GM13976 (cell line): ENCODE measurements at places on chromosomes 6 and 20.

DNA sequence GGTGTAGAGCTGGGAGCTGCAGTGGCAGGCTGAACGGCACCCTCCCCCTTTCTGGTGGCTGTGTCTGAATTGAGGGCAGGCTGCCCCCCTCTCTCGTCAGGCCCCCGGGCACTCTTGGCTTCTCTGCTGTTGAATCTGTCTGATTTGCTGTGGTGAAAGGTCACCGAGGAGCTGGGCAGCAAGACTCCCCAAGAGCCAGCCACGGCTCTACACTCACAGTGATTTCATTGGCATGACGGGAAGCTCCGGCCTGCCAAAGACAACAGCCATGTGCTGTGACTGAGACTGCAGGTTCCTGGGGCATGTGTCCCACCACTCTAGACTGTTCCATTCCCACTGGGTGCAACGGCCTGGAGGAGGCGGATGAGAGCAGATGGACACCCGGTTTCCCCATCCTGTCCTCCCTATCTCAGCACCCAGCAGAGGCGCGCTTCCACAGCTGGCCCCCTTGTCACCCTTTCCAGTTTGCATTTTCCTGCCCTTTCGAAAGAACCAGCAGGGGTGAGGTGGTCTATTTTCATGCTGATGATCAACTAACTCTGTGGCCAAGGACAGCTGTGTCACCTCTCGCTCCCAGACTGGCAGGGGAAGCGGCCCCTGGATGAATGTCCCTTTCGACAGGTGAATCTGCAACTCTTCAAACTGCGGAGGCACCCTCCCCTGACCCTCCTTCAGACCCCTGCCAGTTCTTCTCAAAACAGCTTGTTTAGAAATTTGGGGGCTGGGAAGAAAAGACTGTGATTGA, 2.2 kb downstream of the APCDD1L start:
- DNase-seq: no peak

DNA sequence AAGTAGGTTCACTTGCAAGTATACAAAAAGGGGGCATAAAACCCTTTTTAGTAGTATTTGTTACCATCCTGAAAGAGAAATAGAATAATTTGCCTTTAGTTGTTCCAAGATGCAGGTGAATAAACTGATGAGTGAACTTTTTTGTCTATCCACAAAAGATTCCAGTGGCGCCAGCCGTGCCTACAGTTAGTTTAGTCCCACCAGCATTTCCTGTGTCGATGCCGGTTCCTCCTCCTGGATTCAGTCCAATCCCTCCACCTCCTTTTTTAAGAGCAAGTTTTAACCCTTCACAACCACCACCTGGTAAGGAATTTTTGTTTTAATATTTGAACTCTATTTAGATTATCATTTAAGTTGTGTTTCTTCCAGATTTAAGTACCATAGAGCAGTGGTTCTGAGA, 90.9 kb downstream of the SCAF8 start:
- no peak for DNase-seq

- DNase-seq: no peak
These were observed 268.4 kb upstream of the SYNCRIP start for GRCh38 chr6:85911067-85911466.

- DNase-seq: no peak
These were observed 134.9 kb downstream of the BCAS1 start for GRCh38 chr20:53935344-53936084.

GRCh38 chr6:14110001-14110818, 7.4 kb upstream of the CD83 start:
- DNase-seq: no peak

DNA sequence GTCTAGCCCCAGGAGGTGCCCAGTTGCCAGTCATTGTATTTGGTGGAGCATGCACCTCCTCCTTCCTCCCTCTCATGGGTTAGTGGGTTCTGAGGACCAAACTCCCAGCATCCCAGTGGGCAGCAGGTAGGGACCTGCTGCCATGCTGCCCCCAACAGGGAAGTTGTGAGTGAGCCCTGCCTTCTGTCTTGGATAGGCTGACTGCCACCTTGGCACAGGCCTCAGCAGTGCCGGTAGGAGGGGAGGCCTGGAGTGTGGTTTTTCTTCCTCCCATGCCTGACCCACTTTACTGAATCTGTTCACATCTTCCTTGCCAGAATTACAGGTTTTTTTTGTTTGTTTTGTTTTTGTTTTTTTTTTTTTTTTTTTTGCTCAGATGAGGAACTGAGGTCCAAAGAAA, 24.5 kb downstream of the PLCG1 start:
- DNase-seq: no peak

DNA sequence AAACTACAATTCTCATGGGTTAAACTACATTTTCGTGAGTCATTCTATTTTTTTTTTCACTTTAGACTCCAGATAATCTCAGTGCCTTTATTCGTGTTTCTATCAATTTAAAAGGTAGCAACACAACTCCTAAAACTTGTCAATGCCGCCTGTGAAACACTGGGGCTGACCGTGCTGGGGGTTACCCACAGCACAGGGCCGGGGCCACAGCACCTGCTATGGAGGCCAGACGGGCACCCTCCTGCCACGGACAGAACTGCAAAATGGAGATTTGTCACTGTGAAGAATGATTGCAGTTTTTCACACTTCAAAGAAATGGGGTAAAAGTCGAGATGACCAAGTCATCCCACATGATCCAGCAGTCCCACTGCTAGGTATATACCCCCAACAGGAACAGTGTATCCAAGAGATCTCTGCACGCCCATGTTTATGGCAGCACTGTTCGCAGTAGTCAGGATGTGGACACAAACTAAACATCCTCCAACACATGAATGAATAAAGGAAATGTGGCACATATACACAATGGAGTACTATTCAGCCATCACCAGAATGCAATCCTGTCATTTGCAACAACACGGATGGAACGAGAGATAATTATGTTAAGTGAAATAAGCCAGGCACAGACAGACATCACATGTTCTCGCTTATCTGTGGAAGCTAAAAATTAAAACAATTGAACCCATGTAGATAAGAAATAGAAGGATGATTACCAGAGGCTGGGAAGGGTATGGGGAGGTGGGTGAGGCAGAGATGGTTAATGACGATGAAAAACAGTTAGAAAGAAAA, 290.1 kb downstream of the SMOC2 start:
- DNase-seq: no peak

DNA sequence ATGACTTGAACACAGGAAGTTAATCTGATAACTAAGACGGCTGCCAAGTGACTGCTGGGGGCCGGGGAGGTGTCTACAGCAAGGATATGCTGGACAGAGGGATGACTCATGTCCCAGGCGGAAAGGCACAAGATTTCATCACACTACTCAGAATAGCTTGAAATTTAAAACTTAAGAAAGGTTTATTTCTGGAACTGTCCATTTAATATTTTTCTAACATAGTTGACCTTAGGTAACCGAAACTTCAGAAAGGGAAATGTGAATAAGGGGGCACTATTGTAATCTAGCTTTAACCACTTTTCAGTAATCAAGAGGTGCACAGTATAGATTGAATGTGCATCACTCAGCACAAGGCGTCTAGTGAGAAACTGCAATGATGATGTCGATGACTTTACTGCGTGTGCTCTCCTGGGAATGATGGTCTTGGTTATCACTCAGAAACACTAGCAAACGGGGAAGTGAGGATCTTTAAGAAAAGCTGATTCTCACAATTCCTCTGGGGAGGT, 171.5 kb downstream of the QKI start:
- no peak for DNase-seq

DNA sequence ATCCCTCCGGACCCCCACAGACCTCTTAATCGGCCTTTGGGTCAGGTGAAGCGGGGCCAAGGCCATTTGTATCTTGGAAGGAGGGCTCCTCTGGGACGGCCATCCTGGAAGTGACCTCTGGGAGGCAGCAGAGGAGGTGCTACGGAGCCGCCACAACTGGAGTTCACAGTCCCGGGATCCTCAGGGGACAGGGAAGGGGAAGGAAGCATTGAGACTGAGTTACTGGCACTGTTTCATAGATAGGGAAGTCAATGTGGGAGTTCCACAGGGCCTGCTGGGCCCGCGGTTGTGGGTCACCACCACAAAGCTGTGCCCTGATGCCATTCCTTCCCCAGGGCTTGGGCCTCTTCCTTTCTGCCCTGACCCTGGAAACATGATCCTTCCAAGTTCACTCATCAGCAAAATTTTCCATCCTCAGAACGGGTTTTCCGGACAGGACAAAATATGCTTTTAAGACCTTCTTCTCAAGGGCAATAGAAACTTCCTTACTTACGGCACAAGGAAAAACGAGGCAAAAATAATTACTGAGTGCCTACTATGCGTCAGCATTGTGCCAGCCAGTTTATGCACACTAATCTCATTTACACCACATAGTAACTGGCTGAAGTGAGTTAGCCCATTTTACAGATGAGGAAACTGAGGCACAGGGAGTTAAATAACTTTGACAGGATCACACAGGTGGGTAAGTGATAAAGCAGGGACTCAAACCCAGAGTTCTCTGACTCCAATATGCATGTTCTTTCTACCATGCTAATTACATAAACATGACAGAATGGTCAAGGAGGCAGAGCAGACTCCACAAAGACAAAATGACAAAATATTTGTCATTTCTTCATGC, 143.8 kb downstream of the UNC5CL start:
- DNase-seq: no peak

- DNase-seq: no peak
These were observed 29.4 kb downstream of the BMP7 start for GRCh38 chr20:57236813-57237584.
